Stimulated activated CD8-positive, alpha-beta memory T cell treated with anti-CD3 and anti-CD28 coated beads, Interleukin-15, amount 100 ng/mL, for 4 hours (primary cell): ENCODE measurements at places on chromosomes 1 and 21.

GRCh38 chr1:192958871-192959270 is 100.3 kb downstream of the UCHL5 start:
- DNase-seq = no peak

- DNase-seq = no peak
Observed at GRCh38 chr1:80533093-80533492, 1267.6 kb upstream of the ADGRL2 start.

- DNase-seq = no peak
Observed at GRCh38 chr21:44890961-44891541, 17.6 kb upstream of the PTTG1IP start.

DNA sequence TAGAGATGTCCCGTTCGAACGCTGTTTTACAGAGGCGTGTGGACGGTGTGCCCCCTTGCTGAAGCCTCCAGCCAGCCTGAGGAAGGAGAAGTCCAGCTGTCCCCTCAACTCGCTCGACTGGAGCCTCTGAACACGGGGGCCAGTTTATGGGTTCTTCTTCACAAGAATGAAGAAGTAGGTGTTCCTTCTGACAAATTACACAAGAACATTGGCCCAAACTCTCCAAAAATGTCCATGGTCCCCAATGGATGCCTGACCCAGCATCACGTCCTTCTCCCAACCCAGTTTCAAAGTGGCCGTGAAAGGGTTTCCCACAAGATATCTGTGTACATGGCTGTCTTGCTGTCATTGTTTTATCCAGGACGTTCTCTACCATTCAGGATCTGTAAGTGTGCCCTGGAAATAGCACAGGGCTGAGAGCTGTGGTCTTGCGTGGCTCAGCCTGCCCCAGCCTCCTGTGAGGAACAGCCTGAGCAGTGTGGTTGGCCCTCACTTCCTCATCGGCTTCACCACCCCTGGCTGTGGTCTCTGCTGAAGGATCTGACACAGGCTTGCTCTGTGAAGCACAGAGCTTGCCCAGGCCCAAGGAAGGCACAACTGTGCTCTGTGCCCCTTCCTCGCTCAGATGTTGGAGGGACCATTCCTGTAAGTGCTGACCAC is 1.0 kb upstream of the S100B start:
- peak; percentile 12 for DNase-seq

GRCh38 chr1:43975249-43975961 is 645 bp downstream of the ATP6V0B start:
- no peak for DNase-seq

GRCh38 chr21:42236014-42236413 is 17.1 kb downstream of the ABCG1 start:
- DNase-seq = no peak

DNA sequence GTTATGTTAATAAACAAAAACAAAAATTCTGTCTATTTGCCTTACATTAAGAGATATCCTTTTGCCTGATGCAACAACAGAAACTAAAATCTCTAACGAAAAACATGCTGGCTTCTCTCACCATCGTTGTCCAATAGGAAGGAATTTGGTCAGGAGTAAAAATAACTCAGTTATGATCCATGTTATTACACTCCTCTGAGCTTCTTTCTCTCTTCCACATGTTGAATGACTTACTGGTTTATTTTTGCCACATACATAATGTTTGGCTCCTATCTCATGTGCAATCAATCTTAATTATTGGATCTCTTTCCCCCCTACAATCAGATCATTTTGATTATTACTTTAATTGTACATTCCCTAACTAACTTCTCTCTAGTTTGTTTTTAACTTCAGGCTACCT is 688.4 kb downstream of the USP25 start:
- no peak for DNase-seq

GRCh38 chr21:26125433-26126167 is 45.0 kb downstream of the APP start:
- DNase-seq = no peak

DNA sequence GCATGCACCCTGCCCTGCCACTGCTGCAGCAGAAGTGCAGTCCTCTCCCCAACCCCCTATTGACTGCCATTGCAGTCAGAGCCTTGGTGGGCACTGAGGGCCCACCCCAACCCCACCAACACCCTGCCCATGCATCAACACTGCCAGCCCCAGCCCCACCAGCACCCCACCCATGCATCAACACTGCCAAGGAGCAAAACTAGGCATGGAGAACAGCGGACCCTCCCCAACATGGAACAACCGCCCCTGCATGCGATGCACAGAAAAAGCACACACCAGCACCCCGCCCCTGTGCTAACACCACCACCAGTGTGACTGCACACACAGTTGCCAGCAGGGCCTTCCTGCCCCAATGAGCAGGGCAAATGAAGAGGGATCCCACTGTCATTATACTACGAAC is 57.1 kb downstream of the CTH start:
- DNase-seq = no peak

GRCh38 chr21:31235671-31236450 is 108.2 kb downstream of the TIAM1 start:
- DNase-seq = no peak

- no peak for DNase-seq
Observed at GRCh38 chr1:16006552-16007485, 2.8 kb downstream of the SRARP start.

GRCh38 chr1:84996846-84997666 is at the start of gene MCOLN2:
MCOLN2 (minus strand) TSS chr1:84997113; CDS start chr1:84996872, 241 bp downstream.
- DNase-seq = peak; percentile 22

DNA sequence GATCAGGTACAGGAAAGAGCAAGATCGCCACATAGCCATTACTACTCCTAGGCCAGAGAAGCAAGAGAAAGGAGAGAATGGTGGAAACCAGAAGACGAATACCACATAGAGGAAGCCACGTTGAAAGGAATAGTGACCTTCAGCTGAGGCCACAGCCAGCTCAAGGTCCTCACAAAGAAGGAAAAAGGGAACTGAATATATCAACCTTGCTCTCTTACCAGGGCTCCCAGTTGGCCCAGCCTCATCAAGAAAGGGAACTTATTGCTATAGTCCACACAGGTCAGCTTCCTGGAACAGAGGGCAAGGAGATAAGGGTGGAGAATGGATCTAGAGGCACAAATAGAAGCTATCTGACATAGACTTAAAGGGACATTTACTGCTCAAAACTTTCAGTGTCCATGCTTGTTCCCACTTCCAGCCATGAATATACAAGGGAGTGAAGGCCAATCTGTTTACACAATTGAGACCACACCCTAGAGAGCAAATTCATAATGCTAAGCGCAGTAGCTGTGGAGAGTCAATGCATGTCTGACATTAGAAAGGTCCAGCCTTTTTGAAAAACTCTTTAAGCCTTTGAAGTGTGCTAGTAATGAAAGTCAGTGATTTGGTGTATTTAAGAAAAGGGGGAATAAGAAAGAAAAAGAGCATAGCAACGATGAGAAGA is 120.7 kb upstream of the ZC3H11B start:
- no peak for DNase-seq

DNA sequence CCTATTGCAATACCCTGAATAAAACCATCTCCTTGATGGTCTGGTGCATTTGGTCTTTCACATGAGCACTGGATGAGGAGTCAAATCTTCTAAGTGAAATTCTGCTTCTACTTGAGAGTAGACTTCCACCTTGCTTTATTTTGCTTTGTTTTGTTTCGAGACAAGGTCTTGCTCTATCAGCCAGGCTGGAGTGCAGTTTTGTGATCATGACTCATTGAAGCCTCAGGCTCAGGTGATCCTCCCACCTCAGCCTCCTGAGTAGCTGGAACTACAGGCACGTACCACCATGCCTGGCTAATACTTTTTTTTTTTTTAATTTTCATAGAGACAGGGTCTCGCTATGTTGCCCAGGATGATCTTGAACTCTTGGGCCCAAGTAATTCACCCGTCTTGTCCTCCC is 65.8 kb upstream of the F3 start:
- DNase-seq = no peak

GRCh38 chr1:34346128-34346527 is 169.4 kb downstream of the C1orf94 start:
- no peak for DNase-seq
